ENCODE measurements at places on chromosomes 12 and 14.

- no peak for DNase-seq
These were observed 11.7 kb upstream of the RIN3 start for GRCh38 chr14:92501891-92502351.

- DNase-seq: no peak
These were observed 225.2 kb downstream of the CCER1 start for GRCh38 chr12:90729736-90730135.

DNA sequence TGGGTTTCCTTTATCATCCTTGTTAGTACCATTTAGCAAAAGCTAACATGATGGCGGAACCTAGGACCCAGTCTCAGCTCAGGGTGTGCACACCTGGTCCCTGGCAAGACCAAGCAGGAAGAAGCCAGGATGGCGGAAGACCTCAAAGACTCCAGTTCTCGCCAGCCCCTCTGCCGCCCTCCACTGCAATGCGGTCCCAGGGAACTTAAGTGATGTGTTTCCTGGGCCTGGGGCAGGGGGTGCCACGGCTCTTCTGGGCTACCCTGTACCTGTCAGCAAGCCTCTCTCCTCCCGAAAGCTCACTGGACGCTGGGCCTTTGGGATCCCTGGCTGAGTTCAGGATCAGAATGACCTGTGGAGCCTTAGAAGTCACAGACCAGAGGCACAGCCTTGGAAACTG, 71.3 kb downstream of the FBXL14 start:
- no peak for DNase-seq

DNA sequence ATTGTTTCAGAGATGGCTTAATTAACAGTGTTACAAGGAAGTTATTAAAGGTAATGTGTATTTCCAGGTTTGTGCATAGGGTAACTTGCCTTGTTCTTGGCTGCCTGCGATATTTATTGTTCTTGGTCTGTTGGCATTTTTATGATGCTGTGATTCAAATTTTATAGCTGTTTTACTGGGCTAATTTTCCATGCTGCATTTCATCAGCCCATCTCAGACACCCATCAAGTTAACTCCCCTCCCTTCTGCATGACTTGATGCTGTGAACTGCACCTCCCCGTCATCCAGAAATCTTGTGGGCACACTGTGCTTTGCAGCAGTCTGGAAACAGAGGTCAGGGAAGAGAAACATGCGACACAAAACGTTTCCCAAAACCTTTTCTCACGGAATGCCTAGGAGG, 1049.2 kb downstream of the AACS start:
- no peak for DNase-seq

GRCh38 chr14:64812412-64812811, 67.3 kb downstream of the SPTB start:
- no peak for DNase-seq
